Keratinocyte (primary cell): ENCODE measurements at places on chromosomes 1 and 21. TPM values are rescaled to one million over a fixed set of nuclear protein-coding genes. Genes with fewer than 3 reads are reported as not detected.
A peak's percentile ranks its signal among the peaks of the same experiment; 100 is the strongest.

GRCh38 chr1:41558761-41559171, 74.3 kb upstream of the EDN2 start:
- DNase-seq: no peak

- DNase-seq: no peak
Measured at GRCh38 chr21:34537838-34538237, 25.8 kb upstream of the KCNE1 start.

DNA sequence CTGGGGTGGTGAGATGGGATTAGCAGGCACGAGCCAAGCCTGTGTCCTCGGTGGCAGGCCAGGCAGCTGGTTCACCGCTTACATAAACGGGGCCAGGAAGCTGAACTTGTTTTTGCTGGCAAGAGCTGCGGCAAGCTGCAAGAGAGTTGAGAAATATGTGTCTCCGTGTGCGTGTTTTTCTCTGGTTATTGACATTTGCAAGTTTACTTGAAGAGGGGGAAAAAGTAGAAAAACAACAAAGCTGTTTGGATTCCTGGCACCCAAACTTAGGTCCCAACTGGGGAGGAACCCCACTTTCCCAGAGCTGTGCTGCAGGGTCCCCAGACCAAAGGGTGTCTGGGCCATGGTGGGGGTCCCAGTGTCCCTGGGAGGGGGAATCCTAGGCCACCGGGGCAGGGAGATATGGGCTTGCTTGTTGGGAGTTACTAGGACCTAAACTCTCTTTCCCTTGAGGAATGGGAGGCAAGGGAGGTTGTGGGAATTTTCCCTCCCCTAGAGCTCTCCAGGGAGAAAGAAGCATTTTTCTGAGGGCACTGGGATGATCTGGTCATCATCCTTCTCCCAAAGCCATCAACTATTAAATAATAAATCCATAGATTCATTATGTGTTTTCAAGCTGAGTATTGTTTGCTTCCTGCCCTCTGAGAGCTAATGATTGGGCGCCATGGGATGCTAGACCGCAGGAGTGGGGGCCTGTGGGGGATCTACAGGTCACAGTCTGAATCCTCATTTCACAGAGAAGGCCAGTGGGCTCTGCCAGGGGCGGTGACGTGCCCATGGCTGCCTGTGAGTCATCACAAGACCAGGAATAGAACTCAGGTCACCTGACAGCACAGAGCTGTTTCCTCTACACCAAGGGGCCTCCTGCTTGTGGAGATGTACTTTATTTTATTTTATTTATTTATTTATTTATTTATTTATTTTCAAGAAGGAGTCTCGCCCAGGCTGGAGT, 14.8 kb downstream of the IL6R start:
- DNase-seq: no peak

DNA sequence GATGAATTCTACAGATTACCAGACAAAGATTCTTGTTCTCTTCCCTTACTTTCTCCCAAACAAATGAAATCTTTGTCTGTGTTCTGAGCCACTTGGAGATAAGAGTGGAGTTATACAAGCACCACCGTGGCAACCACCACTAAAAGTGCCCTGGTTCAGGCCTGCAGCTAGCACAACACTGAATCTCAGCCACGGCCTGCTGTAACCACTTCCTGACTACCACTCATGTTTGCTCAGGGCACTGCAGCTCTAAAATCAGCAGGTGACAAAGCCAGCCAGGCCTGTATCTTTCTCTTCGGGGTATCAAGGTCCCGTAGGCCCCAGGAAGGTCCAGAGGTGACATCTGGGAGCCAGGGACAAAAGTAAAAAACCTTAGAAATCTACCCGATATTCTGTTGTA, 3.2 kb upstream of the OR2T6 start:
- DNase-seq: no peak

DNA sequence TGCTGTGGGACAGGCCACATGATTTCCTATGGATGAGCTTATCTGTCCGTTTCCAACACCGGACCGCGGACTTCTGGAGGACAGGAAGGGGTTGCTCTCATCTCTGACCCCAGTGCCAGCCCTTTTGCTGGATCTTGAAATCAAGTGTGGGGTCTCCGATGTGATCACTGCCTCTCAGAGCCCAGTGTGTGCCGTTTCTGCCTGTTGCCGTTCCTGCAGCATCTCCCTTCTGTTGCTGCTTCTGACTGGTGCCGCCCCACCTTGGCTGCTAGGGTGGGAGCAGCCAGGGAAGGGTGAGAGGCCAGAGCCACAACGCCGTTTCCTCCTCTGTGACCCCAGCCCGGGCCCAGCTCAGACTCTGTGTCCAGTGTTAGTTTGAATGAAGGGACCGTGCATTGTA, 67.3 kb upstream of the WNT4 start:
- no peak for DNase-seq

GRCh38 chr1:40711465-40712404, 20.2 kb downstream of the NFYC start:
- DNase-seq: peak; percentile 66

DNA sequence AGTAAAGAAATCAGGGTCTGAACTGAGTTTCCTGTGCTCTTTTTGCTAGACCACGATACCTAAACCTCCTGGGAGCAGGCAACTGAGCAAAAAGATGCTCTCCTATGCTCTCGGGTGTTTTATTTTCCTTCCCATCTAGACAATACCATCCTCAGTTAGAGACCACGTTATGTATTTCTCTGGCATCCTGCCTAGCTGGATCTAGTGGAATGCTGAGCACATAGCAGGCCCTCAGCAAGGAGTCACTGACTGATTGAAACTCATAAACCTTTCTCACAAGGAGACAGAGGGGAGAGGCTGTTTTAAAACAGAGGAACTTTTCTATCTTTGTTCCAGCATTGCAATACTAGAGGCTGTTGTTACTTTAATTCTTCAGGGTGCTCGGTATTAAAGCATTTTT, 168.0 kb downstream of the CYYR1 start:
- no peak for DNase-seq

GRCh38 chr1:178283409-178283808, 189.5 kb downstream of the RASAL2 start:
- no peak for DNase-seq

DNA sequence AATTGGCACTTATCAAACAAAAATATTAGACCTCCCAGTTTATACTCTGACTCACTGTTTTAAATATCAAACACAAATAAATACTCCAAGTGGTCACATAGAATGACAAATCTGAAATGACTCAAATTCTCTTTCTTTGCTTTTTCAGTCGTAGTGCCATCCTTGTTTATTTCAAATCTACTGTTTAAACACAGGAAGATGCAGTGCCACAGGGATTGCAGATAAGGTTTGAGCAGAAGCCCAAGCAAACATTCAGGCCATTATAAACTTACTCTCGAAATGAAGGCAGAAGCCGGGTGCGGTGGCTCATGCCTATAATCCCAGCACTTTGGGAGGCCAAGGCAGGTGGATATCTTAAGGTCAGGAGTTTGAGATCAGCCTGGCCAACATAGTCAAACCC, 255.4 kb upstream of the PLXNA2 start:
- DNase-seq: no peak

GRCh38 chr1:186715887-186716809, 35.9 kb upstream of the PTGS2 start:
- DNase-seq: no peak

- no peak for DNase-seq
Measured at GRCh38 chr1:22529901-22530621, 33.2 kb upstream of the EPHA8 start.

GRCh38 chr1:200075938-200076546, 48.5 kb downstream of the NR5A2 start:
- DNase-seq: no peak

GRCh38 chr1:170063109-170063826, 11.2 kb downstream of the KIFAP3 start:
- DNase-seq: peak; percentile 38

DNA sequence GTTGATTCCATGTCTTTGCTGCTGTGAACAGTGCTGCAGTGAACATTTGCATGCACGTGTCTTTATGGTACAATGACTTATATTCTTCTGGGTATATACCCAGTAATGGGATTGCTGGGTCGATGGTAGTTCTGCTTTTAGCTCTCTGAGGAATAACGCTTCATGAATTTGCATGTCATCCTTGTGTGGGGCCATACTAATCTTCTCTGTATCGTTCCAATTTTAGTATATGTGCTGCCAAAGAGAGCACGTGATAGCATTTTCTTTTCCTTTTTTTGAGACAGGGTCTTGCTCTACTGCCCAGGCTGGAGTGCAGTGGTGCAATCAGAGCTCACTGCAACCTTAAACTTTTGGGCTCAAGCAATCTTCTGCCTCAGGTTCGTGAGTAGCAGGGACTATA, 24.9 kb upstream of the MAP1LC3C start:
- DNase-seq: no peak

- no peak for DNase-seq
Measured at GRCh38 chr1:155001425-155001674, 1.3 kb upstream of the ZBTB7B start.

DNA sequence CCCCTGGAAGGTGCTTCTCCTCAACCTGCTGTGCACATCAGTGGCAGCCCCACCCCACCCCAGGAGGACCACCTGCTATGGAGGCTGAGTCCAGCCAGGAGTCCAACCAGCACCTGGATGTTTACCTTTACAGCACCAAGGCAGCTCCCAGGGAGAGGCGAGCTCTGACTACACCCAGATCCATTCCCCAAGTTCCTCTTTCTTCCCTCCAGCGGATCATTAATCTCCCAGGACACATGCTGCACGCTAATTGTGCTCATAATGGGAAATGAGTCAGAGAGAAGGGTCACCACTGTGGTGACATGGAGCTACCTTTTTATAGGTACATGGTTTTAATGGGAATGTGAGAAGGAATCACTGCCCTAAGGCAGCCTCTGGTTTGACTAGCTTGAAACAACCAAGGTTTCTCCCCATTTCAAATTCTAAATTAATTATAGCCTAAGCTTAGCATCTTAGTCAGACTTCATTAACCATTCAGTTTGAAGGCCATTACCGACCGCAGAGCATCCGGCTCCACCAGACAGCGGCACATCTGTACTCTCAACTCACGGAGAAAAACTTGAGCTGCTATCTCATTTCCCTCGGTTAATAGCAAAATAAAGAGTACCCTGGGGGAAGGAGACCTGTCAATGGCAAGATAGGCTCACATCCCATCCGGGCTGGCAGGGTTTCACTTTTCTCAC, 173.1 kb upstream of the GALNT2 start:
- DNase-seq: peak; percentile 25

DNA sequence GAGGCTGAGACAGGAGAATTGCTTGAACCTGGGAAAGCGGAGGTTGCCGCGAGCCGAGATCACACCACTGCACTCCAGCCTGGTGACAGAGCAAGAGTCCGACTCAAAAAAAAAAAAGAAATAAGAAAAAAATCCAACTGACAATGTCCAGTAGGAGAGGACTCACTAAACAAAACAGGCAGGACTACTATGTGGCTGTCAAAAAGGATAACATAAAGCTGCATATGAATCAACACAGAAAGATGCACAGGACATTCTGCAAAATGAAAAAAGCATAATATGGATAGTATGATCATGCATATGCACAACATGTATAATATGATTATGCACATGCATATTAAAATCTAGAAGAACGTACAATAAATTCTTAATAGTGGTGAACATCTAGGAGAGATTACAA, 80.7 kb downstream of the JAK1 start:
- no peak for DNase-seq

DNA sequence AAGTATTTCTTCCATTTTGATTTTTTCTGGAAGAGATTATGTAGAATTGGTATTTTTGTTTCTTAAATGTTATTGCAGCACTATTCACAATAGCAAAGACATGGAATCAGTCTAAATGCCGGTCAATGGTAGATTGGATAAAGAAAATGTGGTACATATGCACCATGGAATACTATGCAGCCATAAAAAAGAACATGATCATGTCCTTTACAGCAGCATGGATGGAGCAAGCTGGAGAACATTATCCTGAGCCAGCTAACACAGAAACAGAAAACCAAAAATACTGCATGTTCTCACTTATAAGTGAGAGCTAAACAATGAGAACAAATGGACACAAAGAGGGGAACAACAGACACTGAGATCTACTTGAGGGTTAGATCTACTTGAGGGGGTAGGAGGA, 5.4 kb downstream of the FGGY start:
- no peak for DNase-seq

Gene OPTC
- polyA plus RNA-seq: not detected in 3 replicates

Gene RABGAP1L
- polyA plus RNA-seq: 19.9 to 24.2 TPM (median 21.3 TPM) in 3 replicates

Gene S100A14
- 1,249 to 1,646 TPM (median 1,394 TPM) in 3 replicates for polyA plus RNA-seq

Gene HCRTR1
- polyA plus RNA-seq: not detected in 3 replicates

Gene GPATCH3
- 5.7 to 7.3 TPM (median 7.1 TPM) in 3 replicates for polyA plus RNA-seq

Gene SPTA1
- polyA plus RNA-seq: not detected in 3 replicates

Gene PRAMEF9
- not detected in 3 replicates for polyA plus RNA-seq

Gene AGBL4
- not detected in 3 replicates for polyA plus RNA-seq

Gene MATN1
- 0.05 to 0.13 TPM in 2 of 3 replicates, not detected in the other for polyA plus RNA-seq

Gene CROCC
- 5.4 to 11.0 TPM (median 8.2 TPM) in 3 replicates for polyA plus RNA-seq
